ENCODE measurements at places on chromosomes 6 and 20.

- no peak for DNase-seq
Observed at GRCh38 chr6:32432050-32432450, 7.6 kb upstream of the HLA-DRA start.

GRCh38 chr20:52972190-52972937 is at the start of gene TSHZ2:
TSS of gene TSHZ2 (plus strand) at chr20:52972358. CDS start at chr20:52973294, 936 bp downstream.
- no peak for DNase-seq

DNA sequence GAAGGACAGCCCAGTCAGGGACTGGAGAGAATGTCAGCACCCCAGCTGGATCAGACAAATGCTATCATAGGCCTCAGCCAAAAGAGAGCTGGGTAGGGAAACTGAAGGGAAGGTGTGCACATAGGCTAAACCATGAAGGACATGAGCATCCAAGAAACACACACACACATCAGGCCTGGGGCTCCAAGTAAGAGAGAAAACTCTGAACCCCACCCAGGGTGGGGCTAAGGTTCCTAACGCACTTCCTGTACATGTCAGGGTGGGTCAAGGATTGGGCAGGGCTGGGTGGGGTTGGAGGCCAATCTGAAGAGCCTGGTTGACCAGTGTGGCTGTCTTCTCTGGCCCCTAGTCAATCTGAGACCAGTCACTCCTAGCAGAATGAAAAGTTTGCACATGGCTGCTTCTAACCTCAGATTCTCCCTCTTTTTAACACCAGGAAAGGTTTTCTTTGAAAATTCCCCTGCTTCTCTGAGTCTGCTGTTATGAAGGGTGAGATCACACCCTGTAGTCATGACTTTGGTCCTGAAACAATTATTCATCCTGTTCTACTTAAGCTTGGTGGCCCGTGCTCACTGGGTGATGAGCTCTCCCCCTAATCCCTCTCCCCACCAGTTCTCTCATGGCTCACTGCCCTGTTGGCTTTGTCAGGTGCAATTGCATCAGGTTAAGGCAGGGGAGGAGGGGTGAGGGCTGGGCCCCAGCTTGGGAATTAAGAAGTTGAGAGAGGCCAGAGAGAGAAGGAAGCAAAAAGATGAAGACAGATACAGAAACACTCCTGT is 88.4 kb downstream of the MAFB start:
- no peak for DNase-seq

- DNase-seq, result no peak
Observed at GRCh38 chr6:435441-436307, 44.1 kb downstream of the IRF4 start.

DNA sequence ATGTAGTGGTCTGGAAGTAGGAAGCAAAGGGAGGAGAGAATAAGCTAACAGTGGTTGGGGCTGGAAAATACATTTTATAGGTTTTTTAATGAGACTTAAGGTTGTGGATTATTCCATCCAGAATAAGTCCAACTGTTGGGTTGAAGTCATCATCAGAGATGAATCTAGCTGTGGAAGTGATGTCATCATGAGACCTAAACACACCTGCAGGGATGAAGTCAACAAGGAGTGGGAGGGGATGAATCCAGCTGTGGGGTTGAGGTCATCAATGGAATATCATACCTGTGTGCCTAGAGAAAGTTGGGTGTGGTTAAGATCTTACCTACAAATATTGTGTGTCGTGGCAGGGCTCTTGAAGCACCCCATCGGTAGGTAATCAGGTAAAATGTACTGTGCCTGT is 730.7 kb downstream of the RFPL4B start:
- DNase-seq, result no peak

Measured in stimulated activated CD8-positive, alpha-beta memory T cell treated with anti-CD3 and anti-CD28 coated beads, Interleukin-4, amount 100 ng/mL, for 4 hours (primary cell).